Effector memory CD4-positive, alpha-beta T cell (primary cell): ENCODE measurements at places on chromosomes 5 and 9.

DNA sequence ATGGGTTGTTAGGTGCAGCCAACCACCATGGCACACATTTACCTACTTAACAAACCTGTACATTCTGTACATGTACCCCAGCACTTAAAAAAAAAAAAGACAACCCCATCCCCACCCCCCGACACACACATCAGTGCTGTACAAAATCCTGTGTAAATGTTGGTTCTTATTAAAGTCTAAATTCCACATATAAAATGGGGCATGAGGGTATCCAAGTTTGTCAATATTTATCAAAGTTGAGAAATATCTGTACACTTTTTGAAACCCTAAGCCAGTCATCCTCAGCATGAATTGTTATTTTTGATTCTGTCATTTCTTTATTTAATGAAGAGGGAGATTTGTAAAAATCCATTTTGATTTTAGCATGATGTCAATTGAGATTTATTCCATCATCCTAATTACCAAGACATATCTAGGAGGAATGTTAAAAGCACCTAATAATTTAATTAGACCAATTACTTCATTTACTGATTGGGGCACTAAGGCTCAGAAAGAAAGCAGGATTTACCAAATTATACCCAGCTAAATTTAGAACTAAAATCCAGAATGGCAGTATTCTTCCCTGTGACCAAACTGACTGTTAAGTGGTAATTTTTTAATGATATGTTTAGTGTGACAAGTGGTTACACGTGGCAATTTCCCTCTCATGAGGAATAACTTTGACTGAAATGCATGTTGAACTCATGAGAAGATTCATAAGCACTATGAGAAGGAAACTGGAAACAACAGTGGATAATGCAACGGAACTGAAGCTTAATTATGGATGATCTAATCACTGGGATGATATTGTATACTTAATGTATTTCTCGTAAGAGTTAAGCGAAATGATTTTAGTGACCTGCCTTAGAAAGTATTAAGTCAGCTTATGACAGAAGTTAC, 195.9 kb downstream of the SGCD start:
- no peak for DNase-seq
- H3K36me3 ChIP-seq, result no peaks in the 10 kb centered on the region
- no peak overlapping the region for H3K27ac ChIP-seq

GRCh38 chr9:19619221-19619620, 169.6 kb downstream of the SLC24A2 start:
- H3K4me3 ChIP-seq, result no peak overlapping the region
- no peak overlapping the region for H3K27ac ChIP-seq
- no peak for DNase-seq
- no peaks in the 10 kb centered on the region for H3K36me3 ChIP-seq

DNA sequence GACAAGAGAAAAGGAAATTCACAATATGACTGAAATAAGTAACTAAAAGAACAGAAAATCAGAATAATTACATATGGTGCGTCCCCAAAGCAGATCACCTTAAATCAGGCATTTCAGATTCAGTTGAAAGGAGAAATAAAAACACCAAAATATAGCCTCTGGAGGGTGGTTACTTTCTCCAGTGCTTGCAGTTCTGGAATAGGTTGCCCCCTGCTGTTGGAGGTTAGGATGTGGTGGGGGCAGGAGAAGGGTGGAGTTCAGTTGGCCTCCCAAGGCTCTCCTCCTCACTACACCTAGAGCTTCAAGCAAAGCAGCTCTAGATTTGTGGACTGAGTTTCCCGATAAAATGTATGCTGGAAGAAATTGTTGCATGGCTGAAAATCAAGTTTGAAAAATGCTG, 338.2 kb upstream of the TLE4 start:
- H3K4me3 ChIP-seq, result no peak overlapping the region
- no peaks in the 10 kb centered on the region for H3K4me1 ChIP-seq
- H3K27me3 ChIP-seq, result no peaks in the 10 kb centered on the region

DNA sequence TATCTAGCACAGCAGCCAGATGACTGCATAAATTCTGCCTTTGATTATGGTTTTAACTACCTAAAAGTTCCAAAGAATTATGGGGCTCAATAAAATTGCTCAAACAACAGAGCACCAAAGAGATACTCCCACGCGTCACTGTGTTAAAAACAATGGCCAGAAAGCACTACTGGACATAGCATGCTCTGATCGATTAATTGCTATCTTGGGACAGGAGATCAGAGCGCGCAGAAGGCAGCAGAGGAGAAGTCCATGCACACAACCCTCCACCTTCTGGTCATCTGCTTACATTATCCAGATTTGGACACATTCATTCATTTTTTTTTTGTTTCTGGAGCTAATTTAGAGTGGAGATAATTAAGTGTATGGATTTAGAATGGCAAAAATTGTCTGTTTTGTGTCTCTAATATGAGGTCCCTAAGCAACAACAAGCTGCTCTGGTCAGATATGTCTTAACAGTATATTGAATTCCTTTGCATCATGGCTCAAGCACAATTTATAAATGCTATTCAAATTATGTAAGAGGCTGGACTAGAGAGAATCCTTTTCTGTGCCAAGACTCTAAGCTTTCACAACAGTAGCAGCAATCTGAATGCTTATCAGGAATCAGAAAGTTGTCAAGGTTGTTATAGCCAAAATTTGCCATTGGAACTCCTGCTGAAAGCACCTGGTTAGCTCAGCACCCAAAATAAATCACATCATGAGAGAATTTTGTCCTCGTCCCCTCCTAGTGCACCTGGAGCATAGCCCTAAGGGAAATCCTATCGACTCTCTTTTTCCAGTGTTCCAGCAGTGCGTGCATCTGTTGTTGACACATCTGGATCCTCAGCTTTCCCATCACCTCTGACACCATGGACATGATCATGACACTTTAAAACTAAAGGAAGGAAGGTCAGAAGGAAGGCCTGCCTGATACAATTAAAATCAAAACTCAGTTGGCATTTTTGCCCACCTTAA, 98.6 kb upstream of the HMHB1 start:
- H3K4me1 ChIP-seq, result no peaks in the 10 kb centered on the region
- H3K4me3 ChIP-seq, result no peak overlapping the region
- no peak for DNase-seq
- H3K27ac ChIP-seq, result no peak overlapping the region
- H3K27me3 ChIP-seq, result no peaks in the 10 kb centered on the region
